ENCODE measurements at places on chromosomes 11 and 22.

DNA sequence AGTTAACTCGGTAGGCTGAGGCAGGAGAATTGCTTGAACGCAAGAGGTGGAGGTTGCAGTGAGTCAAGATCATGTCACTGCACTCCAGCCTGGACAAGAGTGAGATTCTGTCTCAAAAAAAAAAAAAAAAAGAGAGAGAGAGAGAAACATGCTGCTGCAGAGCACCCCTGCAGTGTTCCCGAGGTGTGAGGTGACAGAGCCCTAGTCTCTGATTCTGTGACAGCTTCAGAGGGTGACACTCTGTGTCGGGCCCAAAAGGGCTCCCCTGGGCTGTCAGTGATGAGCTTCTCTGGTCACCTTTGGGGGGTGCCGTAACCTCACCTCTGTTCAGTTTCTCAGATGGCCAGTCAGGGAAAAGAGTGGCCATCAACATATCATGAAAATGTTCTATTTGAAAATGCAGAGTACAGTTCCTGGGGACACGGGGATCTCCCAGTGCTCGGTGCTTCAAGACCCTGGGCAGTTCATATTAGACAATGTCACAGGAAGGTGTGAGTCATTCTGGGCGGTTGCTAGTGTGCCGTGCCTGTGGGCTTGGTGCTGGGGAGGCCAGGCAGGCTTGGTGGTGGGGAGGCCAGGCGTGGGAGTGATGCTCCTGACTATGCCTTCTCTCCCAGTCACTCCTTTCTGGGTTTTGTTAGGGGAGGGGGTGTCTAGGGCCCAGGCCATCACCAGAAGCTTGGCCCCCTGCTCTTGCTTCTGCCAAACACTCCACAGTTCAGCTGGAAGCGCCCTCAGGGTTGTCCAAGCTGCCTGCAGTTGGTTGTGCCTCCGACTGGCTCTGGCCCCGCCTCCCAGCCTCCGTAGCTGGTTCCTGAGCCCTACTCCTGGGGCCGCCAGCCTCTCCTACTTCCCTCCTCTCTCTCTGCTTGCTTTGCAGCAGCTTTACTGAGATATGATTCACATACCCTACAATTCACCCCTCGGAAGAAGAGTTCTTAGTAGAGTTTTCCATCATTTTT is 52.5 kb upstream of the CLDN5 start:
- DNase-seq = peak; percentile 33

DNA sequence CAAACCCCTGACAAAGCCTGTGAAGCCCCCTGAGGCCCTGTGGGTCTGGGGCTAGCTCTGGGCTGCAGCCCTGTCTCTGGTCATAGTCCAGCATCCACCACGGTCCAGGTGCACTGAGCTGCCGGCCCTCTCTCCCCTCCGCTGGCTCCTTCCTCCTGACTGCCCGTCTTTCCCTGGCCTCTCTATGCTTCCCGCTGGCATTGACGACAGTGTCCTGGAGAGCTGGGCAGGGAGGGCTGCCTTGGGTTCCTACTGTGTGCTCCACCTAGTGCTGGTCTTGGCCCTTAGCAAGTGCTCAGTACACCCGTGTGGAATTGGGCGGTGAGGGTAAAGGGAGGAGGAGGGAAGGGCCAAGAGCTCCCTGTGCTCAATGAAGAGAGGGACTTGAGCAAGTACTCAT is 868 bp upstream of the MYEOV start:
- DNase-seq = no peak

GRCh38 chr11:78772186-78772585 is 197.5 kb upstream of the NARS2 start:
- DNase-seq = no peak

- DNase-seq = no peak
Observed at GRCh38 chr22:47837703-47838102, 1075.3 kb downstream of the TBC1D22A start.

DNA sequence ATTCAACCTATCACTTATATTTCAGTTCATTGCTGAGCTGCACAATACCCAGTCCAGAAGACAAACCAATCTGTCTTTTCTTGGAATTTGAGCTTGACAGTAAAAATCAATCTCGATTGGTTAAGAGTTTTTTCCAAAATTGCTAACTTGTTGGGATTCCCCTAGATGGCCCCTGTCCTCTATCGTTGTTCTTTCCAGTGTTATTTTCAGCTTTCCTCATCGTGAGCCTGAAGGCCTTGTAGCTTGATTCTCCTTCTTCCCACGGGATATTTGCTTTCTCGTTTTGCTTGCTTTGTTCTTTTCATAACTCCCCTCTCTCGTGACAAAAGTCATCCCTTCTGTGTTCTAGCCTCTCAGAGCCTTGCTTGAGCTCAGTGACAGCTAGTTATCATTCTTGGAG is 3.1 kb downstream of the OR8B8 start:
- no peak for DNase-seq

GRCh38 chr11:114192841-114193389 is 103.3 kb upstream of the NNMT start:
- no peak for DNase-seq

DNA sequence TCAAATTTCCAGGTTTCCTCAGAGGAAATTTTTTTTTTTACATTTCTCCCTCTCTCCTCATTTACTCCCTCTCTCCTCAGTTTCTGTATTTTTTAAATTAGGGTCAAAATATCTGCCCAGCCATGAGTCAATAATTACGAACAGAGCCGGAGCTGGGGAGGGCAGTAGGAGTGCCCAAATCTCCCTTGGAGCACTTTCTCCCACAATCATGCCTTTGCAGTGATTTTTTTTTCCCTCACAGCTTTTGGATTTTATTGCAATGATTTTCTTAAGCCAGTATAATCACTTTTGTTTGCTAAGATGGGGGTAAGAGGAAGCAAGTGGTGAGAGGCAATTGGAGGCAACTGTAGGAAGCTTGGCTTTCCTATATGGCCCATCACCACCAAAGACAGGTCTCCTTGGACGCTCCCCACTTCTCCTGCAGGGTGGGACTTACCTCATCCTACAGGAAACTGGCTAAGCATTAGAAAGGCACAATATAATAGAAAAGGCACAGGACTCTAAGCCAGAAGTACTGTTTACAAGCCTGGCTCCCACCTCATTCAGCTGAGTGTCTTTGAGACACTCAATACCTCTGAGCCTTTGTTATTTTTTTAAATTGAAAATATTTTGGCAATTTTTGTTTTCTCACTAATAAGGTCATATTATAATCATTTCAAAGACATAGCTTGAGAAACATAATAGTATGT is 192.6 kb upstream of the PITPNB start:
- DNase-seq = no peak

DNA sequence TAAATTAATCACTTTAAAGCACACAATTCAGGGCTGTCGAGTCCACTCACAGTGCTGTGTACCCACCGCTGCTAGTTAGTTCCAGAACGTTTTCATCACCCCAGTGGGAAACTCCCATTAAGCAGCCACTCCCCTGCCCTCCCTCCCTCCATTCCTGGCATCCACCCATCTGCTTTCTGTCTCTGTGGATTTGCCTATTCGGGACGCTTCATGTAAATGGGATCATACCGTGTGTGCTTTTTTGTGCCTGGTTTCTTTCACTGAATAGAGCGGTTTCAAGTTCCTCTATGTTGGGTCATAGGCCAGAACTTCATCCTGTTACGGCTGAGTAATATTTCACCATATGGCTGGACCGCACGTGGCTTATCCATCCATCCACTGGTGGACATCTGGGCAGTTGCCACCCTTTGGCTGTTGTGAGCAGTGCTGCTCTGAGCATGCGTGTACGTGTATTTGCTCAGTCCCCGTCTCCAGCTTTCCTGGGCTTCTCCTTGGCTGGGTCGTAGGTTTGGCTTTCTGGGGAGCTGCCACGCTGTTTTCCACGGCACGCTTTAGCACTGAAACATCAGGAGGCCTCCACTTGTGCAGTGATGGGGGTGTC is 30.1 kb downstream of the ARHGAP8 start:
- no peak for DNase-seq

DNA sequence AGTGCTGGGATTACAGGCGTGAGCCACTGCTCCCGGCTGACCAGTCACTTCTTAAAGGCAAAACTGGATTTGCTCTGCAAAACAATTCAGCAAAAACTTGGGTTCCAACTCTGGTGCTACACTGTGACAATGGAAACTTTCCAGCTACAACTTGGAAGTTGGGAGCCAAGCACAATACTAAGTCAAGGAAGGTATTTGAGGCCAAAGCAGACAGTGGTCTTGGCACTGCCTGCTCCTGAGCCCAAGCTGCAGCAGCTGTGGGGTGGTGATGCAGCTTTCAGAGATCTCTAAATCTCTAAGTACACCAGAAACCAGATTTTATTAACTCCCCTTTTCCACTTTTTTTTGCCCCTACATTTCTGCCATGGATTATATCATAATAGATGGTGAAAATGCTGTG is 17.5 kb downstream of the ADM start:
- DNase-seq = no peak

DNA sequence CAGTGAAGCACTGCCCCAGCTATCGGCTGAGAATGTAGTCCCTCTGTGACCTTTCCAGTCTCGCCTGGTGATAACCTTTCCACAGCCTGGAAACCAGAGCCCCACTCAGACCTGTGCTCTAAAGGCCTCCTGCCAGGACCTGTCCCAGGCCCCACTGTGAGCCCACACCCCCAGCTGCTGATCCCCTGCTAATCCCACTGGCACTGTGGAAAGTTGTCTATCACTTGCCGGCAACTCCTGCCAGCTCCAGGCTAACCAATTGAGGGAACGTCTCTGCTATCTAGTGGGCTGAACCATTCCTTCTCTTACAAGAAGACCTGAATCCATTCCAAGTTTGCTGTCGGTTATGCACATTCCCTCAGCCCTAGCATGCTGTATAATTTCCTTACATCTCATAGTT is 328.2 kb downstream of the FAM181B start:
- no peak for DNase-seq
